ENCODE measurements at places on chromosomes 7 and 10.
A peak's percentile ranks its signal among the peaks of the same experiment; 100 is the strongest.

DNA sequence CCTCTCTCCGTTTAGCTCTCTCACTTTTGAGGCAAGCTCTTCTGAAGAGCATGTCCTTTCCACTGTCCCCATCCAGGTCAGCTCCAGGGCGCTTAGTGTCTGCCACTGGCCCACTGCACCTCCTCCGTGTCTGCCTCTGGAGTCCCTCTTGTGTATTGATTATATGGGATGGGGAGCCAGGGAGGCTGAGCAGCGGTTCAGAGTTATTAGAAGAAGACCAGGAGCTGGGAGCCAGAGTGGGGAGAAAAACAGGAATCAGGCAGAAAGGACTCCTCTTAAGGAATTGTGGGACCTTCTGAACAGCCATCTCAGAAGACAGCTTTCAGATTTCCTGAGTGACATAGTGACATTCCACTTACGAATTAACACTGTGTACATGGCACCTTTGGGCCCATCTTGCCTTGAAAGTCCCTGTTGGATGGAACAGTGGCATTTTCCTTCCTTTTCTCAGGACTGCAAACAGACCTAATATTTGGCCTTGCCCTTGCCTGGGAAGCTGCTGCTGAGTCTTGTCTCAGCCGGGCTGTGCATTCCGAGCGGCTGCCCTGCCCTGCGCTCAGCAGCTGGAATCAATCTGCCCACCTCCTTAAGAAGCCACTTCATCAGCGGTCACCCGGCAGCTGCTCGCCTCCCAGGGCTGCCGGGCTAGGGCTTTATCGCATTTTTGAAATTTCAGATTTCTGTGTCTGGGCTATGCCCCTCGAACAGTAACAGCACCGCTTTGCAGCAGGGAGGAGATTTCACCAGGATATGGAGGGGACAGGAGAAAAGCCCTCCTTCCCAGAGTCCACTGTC, 81.1 kb upstream of the PRKG1 start:
- DNase-seq, result no peak

DNA sequence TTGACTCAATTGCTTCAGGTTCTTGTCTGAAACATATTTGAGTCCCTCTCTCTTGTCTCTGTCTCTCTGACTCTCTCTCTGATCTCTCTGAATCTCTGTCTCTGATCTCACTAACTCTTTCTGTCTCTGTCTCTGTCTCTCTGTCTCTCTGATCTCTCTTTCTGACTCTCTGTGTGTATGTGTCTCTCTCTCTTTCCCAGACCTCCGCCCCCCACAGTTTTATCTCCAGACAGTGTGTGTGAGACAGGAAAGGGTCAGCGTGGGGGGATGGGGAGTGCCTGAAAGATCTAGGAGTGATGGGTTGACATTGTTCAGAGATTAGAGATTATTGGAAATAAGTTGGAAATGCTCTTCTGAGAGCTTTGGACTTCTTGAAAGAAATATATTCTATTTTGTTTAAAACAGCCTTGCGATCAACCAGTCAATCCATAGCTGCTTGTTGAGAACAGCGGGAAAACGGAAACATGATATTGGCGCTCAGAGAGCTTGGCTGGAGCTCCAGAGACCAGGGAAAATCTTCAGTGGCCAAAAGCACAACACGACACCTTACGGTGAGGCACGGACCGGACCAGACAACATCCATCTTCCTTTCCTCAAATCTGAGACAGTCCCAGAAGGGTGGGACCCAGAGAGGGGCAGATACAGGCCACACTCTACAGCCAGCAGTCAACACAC, 35.5 kb downstream of the CALML3 start:
- DNase-seq, result no peak

- no peak for DNase-seq
Measured at GRCh38 chr7:107453388-107453787, 16.5 kb upstream of the GPR22 start.

- DNase-seq, result no peak
Measured at GRCh38 chr10:54131833-54132232, 669.2 kb downstream of the PCDH15 start.

GRCh38 chr7:20441346-20441745, 110.6 kb downstream of the ITGB8 start:
- peak; percentile 35 for DNase-seq

DNA sequence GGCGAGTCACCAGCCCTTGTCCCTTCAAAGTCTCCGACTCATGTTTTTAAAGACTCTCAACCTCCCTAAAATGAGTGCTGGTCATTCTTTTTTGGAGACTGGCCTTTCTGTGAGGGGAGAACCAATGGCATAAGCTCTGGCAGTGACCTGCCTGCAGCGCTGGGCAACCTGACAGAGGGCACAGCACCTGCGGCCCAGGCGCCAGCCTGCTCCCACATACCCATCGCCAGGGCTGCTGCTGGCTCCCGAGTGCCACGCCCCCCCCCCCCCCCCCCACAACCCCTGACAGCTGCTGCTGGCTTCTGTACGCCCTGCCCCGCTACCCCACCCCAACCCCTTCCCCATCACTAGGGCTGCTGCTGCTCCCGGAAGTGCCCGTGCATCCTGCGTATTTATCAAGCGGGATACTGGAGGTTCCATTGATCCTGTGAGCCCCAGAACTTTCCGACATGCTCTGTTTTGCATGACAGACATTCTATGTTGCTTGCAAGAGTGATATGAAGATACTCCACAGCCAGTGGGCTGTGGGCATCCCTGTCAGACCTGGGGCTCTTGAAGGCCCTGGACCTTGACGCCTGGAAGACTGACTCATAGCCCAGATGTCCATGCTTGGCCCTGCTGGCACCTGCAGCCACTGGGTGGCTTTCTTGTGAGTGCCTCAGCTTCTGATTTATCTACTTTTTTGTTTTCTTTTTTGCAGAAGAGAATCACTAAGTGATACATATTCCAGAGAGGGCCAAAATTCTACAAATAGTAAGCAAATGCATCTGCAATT, 243.9 kb downstream of the ZMYND11 start:
- DNase-seq, result no peak

GRCh38 chr10:784403-785088, 95.1 kb upstream of the DIP2C start:
- DNase-seq, result peak; percentile 52

Data from RPMI8226 (cell line).